Dermis blood vessel endothelial cell (primary cell): ENCODE measurements at places on chromosomes 5 and 9. TPM values are rescaled to one million over a fixed set of nuclear protein-coding genes. Genes with fewer than 3 reads are reported as not detected.

NRARP gene
- 64.3 and 82.2 TPM in 2 replicates for total RNA-seq

- DNase-seq: peak; percentile 16
Measured at GRCh38 chr5:116571568-116572349, 2.9 kb downstream of the SEMA6A start.

DNA sequence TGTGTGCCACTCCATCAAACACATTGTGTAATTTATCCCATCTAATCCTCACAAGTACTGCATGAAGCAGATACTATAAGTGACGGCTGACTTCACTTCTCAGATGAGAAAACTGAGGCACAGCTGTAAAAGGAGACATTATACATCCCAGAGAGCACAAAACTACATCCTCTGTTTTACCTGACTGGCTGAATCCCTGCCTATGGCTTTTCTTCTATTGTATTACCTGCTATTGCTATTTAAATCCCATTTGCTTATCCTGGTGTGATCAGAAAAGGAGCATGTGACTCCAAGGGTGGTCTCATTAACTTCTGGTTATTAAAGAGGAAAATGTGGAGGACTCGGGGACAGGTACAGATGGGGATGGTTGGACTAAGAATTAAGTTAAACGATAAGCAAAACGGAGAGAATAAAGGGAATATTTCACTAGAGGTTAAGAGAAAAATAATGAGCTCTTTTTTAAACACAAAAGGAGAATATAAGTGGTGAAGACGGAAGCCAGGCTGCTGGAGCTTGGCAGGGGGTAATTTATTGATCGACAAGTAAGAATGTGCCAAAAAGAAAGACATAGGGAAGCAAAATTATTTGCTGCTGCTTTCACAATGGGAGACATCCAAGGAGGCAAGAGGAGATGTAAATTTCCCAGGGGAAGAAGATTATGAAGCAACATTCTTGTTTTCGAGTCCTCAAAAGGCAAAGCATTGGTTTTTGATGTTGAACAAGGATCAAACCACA is 155.7 kb upstream of the GPR151 start:
- DNase-seq: no peak

GRCh38 chr5:175021321-175021720 is 296.9 kb downstream of the MSX2 start:
- no peak for DNase-seq

- DNase-seq: no peak
Measured at GRCh38 chr5:167712986-167713585, 578.4 kb upstream of the WWC1 start.

DNA sequence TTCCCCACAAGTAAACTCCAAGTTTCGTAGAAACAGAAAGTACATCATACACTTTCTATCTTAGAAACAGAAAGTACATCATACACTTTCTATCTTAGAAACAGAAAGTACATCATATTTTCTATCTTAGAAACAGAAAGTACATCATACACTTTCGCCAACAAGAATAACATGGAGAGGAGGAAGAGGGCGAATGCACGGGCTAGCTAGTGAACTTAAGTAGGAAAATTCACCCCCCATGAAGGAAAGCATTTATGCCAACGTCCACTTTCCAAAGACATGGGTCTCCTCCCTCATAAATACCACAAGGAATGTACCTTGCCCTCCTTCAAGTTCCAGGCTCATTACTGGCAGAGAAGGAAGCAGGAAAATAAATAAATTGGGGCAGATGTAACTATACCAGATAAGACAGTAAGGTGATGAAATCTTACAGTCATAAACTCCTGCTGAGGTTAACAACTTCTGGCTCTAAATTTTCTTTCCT is 64.7 kb downstream of the FRMD3 start:
- DNase-seq: no peak

DNA sequence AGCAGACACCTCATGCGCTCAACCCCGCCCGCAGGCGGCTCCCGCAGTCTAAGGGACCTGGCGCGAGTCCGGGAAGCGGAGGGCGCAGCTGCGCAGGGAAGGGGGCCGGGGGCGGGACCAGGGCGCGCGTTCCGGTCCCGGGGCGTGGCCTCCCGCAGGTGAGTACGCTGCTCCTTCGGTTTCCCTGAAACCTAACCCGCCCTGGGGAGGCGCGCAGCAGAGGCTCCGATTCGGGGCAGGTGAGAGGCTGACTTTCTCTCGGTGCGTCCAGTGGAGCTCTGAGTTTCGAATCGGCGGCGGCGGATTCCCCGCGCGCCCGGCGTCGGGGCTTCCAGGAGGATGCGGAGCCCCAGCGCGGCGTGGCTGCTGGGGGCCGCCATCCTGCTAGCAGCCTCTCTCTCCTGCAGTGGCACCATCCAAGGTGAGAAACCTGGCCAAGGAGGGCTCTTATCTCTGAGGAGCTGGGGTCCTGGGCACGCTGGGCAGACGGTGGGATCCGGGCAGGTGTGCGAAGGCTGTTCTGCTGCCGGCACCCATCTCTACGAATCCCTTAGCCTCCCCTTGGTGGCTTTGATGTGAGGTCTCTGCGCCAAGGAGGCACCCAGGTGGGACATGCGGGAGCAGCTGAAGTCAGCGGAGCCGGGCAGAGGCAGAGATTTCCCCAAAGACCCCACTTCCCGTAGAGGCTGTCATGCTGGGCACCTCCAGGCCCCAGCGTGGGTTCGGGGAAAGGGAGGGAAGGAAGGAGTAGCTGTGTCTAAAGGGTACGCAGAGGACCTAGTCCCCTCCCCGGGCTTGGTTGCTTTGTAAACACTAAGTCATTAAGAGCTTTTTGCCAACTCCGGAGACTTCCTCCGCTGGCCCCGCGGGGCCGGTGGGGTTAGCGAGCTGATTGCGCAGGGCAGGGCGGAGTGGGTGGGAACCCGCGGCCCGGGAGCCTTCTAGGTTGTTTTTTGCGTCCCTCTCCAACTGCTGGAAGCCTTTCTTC is at the start of gene F2RL1:
TSS of gene F2RL1 (plus strand) at position 187 of the 988 bp plus-strand sequence. CDS start at position 340, 153 bp downstream.
- DNase-seq: peak; percentile 73
